Bone marrow (tissue), 2 donors: ENCODE measurements at places on chromosomes 5 and 9.

DNA sequence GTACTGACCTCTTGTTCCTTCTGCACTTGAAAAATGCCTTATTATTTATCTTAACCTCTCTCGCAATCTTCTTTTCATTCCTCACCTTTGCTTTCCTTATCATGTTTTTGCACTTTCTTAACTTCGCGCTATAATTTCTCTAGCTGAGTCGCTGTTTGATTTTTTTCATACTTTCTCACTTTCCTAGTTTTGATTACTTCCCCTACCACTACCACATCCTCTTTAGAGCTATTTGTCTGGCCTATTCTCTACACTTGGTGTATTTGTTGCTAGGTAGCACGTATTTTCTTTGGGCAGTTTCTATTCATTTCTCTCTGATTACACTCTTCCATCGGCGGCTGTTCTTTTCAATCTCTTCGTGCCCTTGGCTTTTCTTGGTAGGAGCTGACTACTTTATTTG lies 611.8 kb downstream of the BNC2 start:
- DNase-seq = no peak

DNA sequence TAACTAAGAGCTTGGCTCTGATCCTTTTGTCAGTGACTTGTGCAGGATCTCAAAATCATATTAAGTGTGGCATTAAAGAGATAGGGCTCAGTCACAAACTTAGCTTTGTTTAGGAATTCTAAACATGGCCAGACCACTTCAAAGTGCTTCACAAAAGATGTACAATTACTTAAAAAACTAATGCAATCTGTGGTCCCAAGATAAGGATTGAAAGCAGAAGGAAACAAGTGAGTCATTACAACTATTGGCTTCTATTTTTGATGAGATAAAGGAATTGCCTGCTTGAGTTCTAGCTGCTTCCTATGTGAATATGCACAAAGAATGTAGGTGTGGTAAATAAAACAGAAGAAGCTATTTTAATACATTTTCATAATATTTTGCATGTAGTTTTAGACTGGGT lies 44.9 kb upstream of the SLC12A2 start:
- DNase-seq = peak; percentile 89

- DNase-seq = no peak
These were observed 1093.9 kb upstream of the CDH6 start for GRCh38 chr5:30099634-30100033.

DNA sequence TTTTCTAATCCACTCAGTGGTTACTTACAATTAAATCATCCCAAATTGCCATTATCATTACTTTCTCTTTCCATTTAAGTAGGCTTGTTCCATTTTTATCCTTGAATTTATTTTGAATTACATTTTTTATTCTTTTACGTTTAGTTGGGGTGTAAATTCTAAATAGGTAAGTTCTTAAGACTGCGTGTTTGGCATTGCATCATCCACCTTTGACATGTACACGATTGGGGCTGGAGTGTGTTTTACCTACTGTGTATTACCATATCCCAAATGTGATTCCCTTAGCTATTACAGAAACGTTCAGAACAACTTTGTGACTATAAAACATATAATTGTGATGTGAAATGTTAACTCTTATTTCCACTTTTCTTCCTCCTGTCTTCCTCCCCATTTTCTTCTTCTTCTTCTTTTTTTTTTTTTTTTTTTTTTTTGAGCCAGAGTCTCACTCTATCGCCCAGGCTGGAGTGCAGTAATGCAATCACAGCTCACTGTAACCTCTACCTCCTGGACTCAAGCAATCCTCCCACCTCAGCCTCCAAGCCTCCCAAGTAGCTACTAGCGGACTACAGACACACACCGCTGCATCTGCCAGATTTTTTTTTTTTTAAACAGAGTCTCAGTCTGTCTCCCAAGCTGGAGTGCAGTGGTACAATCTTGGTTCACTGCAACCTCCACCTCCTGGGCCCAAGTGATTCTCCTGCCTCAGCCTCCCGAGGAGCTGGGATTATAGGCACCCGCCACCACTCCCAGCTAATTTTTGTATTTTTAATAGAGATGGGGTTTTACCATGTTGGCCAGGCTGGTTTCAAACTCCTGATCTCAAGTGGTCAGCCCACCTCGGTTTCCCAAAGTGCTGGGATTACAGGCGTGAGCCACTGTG lies 16.7 kb downstream of the MARVELD2 start:
- DNase-seq = no peak
